Pulmonary artery endothelial cell (primary cell): ENCODE measurements at places on chromosomes 16 and 17. TPM values are rescaled to one million over a fixed set of nuclear protein-coding genes. Genes with fewer than 3 reads are reported as not detected.

- DNase-seq = no peak
Measured at GRCh38 chr17:6779411-6779810, 3.4 kb downstream of the FBXO39 start.

DNA sequence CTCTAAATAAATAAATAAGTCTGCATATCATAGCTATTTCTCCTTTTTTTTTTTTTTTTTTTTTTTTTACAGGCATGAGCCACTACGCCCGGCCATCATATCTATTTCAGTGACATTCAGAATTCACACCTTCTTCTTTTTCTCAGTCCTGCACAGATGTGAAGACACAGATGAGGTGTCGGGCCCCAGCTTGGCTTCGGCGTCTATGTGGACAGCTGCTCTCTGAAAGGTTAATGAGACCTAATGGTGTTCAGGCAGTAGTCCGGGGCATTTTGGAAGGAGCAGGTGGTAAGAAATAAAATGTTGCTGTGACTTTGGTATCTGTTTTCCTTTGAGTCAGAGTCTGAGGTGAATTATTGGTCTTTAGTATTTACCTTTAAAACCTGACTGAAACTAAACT, 23.6 kb downstream of the TANGO6 start:
- no peak for DNase-seq

- no peak for DNase-seq
Measured at GRCh38 chr17:386141-386876, 33.7 kb upstream of the RPH3AL start.

- no peak for DNase-seq
Measured at GRCh38 chr16:17026600-17027242, 444.0 kb downstream of the XYLT1 start.

Gene PPY
- total RNA-seq = not detected in 2 replicates

GRCh38 chr16:68377667-68378393, 67.0 kb downstream of the PRMT7 start:
- DNase-seq = peak; percentile 11

Gene CDK12
- total RNA-seq = 22.2 and 27.5 TPM in 2 replicates

DNA sequence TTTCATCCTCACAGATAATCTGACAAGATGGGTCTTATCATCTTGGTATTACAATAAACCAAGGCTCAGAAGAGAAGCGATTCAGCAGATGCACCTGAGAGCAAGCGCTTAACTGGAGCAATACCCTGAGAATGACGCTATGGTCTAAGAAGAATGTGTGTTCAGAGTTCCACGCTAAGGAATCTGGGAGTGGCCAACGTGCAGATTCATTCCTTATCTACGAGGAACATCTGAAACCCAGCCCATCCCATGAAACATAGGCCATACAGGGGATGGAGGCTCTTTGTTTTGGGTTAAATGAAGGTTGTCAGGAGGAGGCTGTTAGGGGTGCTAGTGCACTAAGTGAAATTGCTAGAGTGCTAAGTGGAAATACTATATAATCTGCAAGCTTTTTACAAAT, 28.5 kb upstream of the KDM8 start:
- DNase-seq = no peak

DNA sequence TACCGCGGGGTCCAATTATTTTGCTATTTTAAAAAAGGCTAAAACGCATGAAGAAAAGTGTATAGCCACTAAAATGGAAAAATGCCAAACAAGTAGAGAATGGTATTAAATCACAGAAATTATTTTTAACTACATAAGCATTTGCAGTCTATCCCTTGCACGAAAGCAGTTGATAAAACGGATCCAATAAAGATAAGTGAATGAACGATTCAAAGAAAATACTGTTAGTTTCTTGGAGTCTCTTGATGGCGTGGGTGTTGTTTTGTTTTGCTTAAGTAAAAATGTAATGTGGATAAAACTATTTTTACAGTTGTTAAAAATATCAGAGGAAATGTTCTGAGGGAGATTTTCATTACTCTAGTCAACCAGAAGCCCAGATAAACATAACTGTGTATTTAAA, 9.3 kb downstream of the HS3ST3A1 start:
- no peak for DNase-seq

Gene LRRC36
- total RNA-seq = 0.32 and 0.92 TPM in 2 replicates

DNA sequence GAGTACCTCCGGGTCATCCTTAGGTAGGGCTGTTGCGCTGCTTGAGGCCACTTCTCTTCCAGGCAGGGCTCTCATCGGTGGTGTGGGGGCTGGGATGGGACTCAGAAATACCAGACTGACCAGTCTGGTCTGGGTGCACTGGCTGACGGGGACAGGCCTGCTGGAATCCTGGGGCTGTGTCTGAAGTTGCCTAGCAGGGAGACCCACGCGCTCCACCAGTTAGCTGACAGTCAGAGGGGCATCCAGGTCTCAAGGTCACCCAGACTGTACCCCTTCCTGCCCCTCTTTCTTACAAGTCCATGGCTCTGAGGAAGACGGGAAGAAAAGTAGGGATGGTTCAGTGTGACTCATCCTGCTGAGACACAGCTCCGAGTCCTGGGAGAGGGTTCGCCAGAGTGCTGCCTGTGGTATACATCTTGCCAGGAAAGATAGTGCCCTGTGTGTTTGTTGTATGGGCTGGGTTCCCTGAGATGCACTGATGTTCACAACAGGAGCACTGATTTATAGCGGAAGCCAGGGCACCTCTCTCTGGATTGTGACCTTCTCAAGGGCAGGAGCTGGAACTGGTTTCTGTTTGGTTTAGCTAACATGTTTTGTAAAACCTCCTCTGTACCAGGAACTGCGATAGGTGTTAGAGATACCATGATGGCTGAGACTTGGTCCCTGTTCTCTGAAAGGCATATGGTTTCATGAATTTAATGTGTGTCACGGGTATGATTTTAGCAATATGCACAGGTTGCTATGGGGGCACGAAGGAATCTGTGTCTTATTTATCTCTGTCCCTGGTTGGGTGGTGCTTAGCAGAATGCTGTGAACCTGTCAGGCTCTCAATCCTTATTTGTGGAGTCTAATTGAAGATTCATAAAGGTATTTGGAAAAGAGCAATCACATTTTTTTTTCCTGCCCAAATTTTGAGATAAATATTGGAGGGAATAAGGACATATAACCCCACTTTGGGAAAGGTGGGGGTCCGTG, 97.5 kb downstream of the OR1D5 start:
- DNase-seq = no peak

Gene SCIMP
- not detected in 2 replicates for total RNA-seq

Gene CMTM1
- total RNA-seq = 2.9 and 4.8 TPM in 2 replicates

GRCh38 chr17:49365667-49366066, 3.6 kb upstream of the ZNF652 start:
- DNase-seq = no peak

Gene SEZ6
- not detected in 2 replicates for total RNA-seq

- no peak for DNase-seq
Measured at GRCh38 chr17:68468788-68469187, 11.5 kb upstream of the WIPI1 start.

- DNase-seq = no peak
Measured at GRCh38 chr16:56812884-56813283, 52.1 kb upstream of the SLC12A3 start.

GRCh38 chr17:6098050-6098822, 28.1 kb downstream of the WSCD1 start:
- peak; percentile 84 for DNase-seq

DNA sequence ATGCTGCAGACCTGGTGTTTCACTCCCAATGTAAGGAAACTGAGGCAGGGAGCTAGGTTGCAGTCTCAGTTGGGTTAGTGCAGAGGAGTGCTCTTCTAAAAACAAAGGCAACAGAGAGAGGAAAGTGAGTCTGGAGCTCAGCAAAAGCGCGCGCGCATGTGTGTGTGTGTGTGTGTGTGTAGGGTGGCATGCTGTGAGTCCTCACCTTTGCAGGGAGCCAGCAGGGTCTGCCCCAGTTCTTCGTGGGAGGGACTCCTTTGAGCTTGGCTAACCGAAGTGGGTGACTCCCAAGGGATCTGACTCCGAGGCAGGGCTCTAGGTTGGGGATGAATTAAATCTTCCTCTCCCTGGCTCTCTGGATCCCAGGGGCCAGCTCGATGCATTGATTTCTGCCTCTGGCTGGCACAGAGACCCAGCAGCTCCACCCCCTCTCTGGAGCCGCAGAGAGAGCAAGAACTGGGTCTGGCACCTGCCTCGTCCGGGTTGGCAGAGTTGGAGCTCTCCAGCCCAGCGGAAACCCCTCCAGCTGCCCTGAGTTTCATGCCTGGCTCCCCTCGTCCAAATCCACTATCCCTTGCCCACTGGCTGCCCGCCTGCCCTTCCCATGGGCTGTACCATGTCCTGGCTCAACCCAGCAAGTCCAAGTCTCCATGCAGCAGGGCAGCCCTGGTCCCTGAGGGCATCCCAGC, 1.3 kb upstream of the BTBD17 start:
- DNase-seq = no peak
